ENCODE measurements at places on chromosomes 4 and X.
A peak's percentile ranks its signal among the peaks of the same experiment; 100 is the strongest.

GRCh38 chr4:38132107-38132673 lies 172.0 kb downstream of the PTTG2 start:
- DNase-seq: peak; percentile 95

DNA sequence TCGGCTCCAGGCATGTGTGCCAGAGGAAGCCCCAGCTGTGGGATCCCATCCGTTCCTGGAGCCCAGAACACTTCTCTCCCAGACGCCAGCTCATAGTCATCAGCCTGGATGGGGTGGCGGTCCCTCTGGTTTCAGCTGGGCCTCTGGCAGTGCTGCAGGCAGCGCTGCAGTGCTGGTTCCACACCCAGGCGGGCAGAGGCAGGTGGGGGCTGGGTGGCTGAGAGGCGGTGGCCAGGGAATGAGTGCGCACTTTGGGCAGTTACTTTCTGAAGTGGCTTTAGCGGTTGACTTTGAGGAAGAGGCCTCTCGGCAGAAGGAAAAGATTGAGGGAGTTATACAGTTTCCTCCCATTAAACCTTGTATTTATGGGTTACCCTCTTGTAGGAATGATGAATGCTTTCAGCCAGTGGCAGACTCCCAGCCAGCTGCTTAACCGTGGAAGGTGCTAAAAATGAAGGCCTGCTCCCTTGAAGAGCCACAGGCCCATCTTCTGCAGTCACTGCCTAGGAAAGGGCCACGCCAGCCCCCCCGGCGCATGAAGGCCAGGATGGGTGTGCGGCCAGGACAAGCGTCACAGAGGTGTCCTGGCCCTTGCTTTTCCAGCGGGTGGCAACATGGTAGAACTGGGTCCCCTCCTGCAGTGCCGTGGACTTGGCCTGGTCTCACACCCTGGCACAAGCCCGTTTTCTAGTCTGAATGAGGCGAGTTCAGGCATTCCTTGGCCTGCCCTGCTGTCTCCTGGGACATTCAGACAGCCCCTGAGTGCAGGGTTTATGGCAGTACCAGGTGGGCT lies 9.9 kb downstream of the TADA2B start:
- DNase-seq: peak; percentile 28

- no peak for DNase-seq
Measured at GRCh38 chr4:145324161-145324560, 143.8 kb upstream of the OTUD4 start.

DNA sequence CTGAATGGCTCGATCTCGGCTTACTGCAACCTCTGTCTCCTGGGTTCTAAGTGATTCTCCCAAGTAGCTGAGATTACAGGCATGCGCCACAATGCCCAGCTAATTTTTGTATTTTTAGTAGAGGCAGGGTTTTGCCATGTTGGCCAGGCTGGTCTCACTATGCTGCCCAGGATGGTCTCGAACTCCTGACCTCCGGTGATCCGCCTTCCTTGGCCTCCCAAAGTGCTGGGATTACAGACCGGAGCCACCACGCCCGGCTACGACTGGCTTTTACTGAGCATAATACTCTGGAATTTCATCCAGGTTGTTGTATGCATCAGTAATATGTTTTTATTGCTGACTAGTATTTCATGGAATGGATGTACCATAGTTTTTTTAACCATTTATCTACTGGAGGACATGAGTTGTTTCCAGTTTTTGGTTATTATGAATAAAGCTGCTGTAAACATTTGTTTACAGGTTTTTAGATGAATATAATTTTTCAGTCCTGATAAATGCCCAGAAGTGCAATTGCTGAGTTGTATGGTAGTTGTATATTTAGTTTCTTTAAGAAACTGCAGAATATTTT lies 31.2 kb downstream of the N4BP2 start:
- no peak for DNase-seq

- DNase-seq: no peak
Measured at GRCh38 chr4:127580300-127580699, 52.5 kb upstream of the INTU start.

GRCh38 chr4:67261971-67262370 lies 283.3 kb downstream of the CENPC start:
- no peak for DNase-seq

GRCh38 chrX:82734140-82734539 lies 774.0 kb upstream of the POU3F4 start:
- DNase-seq: no peak

GRCh38 chrX:99914635-99915034 lies 495.4 kb downstream of the PCDH19 start:
- no peak for DNase-seq

GRCh38 chr4:169492436-169493163 lies 119.8 kb downstream of the NEK1 start:
- peak; percentile 59 for DNase-seq

- peak; percentile 87 for DNase-seq
Measured at GRCh38 chrX:118730500-118731247, 3.3 kb downstream of the IL13RA1 start.

DNA sequence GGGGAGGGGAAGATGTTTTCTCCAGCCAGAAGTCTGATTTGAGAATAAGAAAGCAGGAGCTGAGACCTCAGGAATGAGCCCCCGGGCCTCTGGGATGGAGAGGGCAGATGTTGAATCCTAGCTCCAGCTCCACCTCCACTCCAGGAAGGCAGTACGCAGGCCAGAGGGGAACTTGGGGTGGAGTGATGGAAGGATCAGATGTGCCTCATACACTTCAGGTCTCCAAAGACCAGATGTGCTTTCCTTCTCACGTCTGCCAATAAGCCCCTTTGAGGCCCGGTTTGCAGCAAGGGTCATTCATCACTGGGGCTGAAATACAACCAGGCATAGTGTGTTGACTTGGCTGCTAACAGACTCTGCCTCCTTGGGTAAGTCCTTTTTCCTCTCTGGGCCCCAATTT lies 28.1 kb downstream of the STARD8 start:
- DNase-seq: no peak

DNA sequence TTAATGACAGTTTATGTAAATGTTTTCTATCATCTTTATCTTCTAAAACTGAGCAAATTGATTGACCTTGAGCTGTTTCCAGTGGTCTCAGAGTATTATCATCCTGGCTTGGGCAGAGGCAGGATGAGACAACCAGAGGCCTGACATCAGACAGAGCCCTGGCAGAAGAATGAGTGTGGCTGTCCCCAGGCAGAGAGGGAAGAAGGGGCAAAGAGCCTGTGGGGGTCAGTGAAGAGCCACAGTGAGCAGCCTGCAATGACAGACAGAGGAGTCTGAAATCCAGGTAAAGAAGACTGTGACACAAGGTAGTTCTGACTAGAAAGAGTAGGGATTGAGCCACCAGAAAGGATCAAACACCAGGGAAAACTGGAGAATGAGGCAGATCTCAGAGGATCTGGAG lies 182.4 kb upstream of the ARSJ start:
- DNase-seq: no peak

- DNase-seq: no peak
Measured at GRCh38 chr4:151176685-151177084, 77.3 kb downstream of the RPS3A start.

DNA sequence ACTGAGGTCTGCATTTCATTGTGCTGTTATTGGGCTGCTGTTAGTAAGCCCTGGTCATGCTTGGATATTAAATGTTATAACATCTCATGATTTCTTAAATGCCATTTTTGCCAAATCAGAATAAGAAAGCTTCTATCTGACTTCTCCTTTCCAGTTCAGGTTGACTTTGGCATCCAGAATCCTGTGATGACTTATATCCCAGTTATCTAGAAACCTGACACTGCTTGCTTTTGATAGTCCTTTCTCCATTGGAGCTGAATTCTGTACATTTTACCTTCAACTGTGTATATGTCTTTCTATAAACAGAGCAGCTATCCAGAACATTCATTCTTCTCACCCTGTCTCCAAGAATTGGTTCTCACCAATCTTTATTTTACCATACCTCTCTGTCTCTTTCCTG lies 257.7 kb upstream of the GNPDA2 start:
- DNase-seq: no peak

DNA sequence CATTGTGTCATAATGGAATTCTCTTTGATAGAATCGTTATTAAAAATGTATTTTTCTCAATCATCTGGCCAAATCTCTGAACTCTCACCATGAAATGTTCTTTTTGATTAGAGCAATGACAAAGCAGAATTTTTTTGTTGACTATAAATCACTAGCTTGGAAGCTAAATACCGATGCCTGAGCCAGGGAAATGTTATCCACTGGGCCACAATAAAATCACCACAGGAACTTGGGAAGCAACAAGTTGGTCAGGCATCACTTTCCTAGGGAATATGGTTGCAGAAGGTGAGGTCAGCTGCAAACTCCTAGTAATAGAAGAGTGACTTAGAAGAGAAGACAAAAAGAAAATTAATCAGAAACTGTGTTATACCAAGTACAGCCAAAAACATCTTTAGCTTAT lies 60.6 kb upstream of the CFAP47 start:
- DNase-seq: no peak

GRCh38 chr4:29311247-29311646 lies 1408.9 kb upstream of the PCDH7 start:
- DNase-seq: peak; percentile 60

- peak; percentile 2 for DNase-seq
Measured at GRCh38 chrX:66074920-66075879, 35.3 kb upstream of the VSIG4 start.

- DNase-seq: no peak
Measured at GRCh38 chrX:11778230-11778629, 20.2 kb downstream of the MSL3 start.

GRCh38 chr4:173763389-173763788 lies 233.4 kb upstream of the HAND2 start:
- no peak for DNase-seq

DNA sequence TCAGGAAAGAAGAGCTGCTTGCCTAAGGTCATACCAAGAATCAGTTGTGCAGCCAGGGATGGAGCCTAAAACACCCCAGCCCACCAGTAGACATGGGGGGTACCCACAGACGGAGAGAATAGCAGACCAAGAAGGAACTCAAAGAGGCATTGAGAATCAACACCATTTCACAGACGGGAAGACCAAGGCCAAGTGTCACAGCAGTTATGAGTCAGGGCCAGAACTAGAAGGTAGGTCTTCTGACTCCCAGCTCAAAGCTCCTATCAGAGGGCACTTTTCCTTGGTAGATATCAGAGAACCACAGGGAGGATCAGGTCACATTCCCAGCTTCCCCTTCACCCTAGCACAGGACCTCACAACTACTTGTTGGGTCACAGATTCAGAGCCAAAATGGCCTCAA lies 14.5 kb downstream of the OTUD5 start:
- no peak for DNase-seq

GRCh38 chr4:552019-552418 lies 24.1 kb downstream of the TMEM271 start:
- DNase-seq: no peak
